ENCODE measurements at places on chromosomes 16 and 17.

DNA sequence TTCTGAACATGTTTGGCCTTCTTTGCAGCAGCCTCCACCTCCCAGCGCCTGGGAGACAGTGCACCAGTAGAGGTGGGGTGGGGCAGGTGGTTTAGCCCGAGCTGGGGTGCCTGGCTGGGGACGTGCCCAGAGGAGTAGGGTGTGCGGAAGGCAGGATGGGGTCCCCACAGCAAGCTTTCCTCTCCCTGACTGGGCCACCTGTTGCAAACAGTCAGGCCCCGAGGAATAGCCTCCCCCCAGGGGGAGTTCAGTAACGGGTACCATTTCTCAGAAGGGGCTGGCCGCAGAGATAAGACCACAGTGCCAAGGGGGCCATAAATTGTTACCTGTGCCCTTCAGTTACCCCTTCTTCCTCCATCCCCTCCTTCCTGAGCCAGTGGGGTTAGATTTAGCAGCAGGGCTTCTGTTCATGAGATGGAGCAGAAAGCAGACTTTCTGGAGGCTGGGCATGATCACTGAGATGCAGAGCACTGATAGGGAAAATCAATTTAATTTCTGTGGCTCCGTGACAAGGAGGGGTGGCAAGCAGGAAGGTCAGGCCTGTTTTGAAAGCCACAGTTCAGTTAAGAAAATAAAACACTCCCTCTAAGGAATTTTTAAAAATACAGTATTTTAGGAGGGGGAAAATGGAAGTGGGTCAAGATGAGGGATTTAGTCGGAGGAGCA, 181.9 kb downstream of the MSI2 start:
- DNase-seq, result no peak

DNA sequence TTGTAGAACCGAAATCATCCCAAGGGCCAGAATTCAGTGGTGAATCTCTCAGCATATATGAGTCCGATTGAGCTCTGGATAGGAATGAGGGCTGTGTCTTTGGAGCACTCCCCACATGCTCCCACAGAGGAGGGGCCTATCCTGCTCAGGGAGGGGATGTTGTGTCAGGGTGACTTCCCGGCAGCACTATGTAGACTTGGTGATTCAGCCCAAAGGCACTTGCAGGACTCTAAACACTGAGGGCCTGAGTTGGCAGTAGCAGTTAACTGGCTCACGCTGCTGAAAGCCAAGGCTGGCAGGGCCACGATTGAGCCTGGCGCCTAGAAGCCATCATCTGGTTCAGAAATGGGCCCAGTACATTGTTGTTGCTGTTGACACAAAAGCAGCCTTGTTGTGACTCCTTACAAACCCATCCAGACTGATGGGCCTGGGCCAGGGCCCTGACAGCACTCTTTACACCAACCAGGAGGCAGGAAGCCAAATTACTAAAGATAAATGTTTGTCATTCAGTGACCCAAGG, 31.9 kb downstream of the NMT1 start:
- DNase-seq, result peak; percentile 92

- no peak for DNase-seq
Observed at GRCh38 chr17:36665417-36665816, 64.0 kb downstream of the MRM1 start.

- DNase-seq, result no peak
Observed at GRCh38 chr17:55774846-55775271, 24.0 kb downstream of the PCTP start.

- no peak for DNase-seq
Observed at GRCh38 chr17:40909755-40910154, 24.7 kb upstream of the KRT20 start.

DNA sequence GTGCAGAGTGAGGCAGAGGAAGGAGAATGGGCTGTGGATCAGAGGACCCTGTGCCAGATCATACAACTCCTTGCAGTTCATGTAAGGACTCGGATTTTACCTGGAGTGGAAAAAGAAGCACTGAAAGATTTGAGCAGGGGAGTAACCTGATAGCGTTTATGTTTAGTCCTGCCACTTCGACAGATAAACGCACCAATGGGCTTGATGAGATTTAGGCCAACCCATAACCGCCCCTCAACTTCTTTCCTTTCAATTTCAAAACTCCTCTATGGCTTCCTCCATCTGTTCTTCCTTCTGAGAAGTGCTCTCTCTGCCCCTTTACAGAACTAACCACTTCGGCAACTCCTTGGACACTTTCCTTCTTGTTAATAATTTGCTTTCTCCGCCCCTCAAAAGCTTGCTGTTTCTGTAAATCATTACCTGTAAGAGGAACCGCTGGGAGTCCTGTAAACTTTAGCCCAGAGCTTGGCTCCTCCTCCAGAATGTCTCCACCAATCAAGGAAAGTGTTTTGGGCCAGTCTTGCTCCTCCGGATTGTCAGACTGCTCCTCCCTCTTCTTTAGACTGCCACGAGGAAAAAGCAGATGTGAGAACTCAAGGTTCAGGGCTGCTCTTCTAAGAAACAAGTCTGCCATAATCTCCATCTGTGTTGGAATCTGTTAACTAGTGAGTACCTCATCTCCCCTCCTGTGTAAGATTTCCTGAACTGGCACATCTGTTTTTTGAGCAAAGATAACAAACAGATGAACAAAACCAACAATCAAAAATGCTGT, at the start of gene ACSM3:
Gene ACSM3, plus strand, starts transcription at position 554 of the 772 bp plus-strand sequence. CDS start 6,021 bp downstream, outside the sequence.
- DNase-seq, result no peak

GRCh38 chr17:56676810-56677209, 83.3 kb downstream of the NOG start:
- DNase-seq, result no peak

DNA sequence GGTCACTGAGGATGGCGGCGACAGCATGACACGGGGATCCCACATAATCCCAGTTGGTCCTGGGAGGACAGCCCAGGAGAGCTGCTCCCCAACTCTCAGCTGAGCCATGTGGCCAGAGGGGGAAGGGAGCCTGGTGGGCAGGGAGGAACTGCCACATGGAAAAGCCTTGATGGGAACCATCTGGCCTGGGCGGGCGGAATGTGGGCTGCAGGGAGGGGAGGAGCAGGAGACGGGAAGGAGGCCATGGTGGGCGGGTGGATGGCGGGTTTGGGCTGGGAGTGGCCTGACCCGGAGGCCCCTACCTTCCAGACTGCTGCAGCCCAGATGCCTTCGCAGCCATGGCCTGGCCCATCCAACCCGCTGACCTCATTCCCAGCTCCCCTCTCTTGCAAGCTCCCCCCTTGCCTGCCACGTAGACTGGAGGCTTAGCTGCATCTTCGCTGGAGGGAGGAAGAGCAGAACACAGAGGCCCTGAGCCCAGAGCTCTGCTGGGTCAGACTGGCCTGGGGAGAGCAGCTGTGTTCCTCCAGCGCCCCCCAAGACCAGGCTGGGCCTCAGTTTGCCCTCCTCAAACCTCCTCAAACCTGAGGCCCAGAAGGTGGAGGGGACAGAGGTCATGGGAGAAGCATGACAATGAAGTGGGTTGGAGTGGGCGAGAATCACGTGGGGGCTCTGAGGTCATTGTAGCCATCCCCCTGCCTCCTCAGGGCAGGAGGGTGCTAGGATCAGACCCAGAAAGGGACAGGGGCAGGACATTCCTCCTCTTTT, 8.2 kb upstream of the COL1A1 start:
- DNase-seq, result peak; percentile 95

GRCh38 chr17:7840441-7840840, 6.4 kb downstream of the KDM6B start:
- DNase-seq, result no peak

DNA sequence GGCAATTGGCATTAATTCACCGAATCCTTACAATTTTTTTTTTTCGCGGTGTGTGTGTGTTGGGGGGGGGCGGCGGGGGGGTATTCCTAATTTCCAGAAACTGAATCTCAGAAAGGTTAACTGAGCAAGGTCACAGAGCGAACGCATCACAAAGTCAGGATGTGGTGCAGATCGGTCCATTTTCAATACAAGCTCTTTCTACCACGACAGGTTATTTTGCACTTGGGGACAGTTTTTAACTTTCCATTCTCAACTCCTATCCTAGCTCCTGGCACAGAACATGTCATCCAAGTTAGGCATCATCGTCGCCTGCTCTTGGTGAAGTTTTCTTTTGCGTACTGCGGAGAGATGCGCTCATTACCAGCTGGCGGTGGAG, 15.4 kb upstream of the ERN1 start:
- DNase-seq, result no peak
